ENCODE measurements at places on chromosomes 3 and 15.

GRCh38 chr3:196458063-196458462 is 25.8 kb upstream of the UBXN7 start:
- no peak for DNase-seq

- DNase-seq, result no peak
These were observed 686.2 kb downstream of the NLGN1 start for GRCh38 chr3:174083706-174084105.

DNA sequence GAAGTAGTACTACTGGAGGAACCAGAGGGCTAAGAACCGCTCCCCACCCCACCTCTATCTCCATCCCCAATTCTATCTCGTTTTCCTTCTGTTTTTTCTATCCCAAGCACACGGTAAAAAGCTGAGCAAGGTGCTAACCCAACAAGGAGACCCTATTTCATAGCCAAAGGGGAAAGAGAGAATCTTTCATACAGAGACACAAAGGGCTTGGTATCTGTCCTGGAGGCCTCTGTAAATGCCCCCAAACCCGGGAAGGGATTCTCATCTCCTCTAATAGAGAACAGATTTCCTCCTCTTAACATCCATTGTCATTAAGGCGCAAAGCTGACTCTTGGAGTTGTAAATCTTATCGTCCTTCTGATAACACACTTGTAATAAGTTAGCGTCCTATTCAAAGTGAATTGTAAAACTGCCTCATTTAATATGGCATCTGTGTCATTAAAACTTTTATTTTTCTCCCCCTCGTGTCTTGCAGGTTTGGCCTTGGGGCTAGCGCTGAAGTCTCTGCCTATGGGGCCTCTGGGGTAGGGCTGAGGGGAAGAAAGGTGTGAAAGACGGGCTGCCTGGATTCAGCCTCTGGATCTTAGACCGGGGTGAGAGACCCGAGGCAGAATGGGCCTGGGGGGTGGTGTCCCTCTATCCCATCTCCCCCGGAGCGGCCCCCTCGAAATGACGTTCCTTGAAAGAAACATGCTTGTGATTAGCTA is 12.1 kb downstream of the NR2F2 start:
- DNase-seq, result no peak

- no peak for DNase-seq
These were observed 422.0 kb downstream of the SOX2 start for GRCh38 chr3:182133752-182134151.

DNA sequence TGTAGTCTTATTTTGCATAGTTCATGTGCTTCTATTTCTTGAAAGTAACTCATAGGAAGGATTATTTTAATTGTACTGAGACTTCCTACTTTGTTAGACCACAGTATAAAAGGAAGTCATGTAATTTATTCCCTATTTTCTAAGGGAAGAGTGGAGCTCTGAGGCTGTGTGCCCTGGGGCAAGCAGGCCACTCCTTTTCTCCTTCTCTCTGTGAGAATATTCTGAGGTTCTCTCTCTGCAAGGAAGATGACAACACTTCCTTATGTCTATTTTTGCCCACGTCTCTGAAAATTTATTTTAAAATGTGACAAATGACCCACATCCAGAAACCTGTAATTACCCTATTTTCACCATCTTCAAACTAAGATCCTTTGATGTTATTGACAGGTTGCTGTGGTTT is 11.0 kb downstream of the KCTD6 start:
- DNase-seq, result no peak

GRCh38 chr3:66633402-66634381 is 132.9 kb upstream of the LRIG1 start:
- DNase-seq, result no peak

DNA sequence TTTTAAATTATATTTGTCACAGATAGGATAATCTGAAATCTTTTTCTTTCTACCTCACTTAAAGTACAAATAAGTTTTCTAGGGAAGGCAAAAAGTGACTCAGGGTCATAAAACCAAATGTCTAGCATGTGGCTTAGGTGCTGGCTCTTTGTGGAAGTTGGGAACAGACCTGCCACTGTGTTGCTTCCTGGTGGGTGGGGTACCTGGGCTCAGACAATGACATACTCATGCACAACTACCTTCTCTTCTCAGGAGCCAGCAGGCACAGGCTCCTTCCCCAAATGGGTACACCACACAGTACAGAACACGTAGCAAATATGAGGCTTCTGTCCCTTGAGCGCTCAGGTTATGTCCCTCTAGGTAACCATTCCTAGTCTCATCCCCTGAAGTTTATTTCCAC is 40.1 kb upstream of the MUC13 start:
- no peak for DNase-seq

DNA sequence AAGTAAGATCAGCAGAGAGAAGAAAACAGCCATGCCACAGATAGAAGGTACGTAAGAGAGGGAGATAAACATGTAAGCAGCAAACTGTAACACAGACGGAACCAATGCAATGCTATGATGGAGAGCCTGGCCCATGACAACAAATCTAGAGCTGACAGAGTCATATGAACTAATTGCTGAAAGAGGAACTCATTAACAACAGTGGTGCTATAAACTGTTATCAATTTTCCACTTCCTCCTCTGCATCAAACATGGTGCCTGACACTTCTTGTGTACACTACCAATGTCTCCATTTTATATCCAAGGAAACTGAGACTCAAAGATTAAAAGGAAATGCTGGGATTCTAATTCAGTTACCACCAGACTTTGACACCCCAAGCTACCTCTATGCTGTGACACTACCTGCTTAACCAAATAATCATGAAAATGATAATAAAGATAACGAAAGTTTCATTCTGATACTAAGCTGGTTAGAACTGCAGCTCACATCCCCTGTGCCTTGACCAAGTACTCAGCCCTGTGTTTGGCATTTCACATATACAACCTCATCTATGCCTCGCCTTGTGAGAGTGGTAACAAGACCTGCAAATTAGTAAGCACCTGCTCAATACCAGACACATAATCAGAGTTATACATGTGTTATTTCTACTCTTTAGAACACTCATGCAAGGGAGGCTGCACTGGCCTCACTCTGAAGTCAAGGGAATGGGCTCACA is 79.3 kb downstream of the ANO10 start:
- no peak for DNase-seq

GRCh38 chr3:142982038-142982773 is 18.7 kb upstream of the PAQR9 start:
- DNase-seq, result no peak

DNA sequence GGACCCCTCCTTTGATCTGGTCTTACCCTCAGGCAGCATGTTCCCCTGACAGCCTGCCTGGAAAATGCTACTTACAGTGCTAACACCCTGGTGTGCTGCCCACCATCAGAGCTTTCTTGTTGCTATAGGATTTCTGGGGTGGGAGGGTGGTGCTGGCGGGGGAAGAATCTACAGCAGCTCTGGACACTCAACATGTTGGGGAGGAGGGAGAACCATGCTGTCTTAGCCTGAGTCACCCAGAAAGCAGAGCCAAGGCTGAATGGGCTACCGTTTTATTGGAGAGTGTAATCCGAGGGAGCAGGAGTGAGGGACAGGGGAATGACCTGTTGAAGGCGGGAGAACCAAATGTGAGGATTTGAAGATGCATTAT is 45.6 kb downstream of the MFSD1 start:
- no peak for DNase-seq

DNA sequence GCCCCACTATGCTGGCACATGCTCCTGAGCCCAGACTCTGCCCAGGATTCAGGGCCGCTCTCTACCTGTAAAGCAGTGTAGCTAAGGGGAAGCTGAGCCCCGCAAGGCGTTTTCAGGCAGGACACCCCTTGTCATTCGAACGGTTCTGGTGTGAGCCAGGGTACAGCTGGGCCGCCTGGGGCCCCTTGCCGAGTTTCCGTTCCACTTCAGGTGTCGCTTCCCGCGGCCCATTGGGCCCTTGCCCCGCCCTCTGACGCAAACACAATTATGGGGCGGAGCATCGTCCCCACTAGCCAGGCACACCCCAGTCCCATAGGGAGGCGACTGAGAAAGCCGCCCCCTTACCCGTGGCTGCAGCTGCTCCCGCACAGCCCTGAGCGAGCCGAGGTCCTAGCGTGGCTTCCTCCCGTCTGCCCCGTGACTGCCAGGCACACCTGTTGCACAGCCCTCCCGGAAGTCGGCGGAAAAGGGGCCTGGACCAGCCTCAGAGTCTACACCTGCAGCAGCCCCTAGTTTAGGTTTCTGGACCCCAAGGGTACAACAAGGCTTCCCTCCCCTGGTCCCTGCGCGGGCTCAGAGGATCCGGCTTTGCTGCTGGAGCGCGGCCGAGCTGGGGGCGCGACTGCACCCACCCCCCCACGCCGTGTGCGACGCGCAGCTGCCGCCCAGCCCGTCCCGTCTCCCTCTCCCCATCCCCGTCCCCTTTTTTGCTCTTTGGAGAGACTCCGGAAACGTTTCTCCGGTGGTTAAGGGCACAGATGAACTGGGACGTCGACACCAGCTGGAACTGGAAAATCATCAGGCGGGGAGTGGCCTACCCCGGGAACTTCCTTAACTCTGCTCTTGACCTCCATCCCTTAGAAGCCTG is at the start of gene PLSCR2:
TSS of gene PLSCR2 (minus strand) at position 412 of the 868 bp plus-strand sequence. CDS start 9,657 bp downstream, outside the sequence.
- DNase-seq, result peak; percentile 60

DNA sequence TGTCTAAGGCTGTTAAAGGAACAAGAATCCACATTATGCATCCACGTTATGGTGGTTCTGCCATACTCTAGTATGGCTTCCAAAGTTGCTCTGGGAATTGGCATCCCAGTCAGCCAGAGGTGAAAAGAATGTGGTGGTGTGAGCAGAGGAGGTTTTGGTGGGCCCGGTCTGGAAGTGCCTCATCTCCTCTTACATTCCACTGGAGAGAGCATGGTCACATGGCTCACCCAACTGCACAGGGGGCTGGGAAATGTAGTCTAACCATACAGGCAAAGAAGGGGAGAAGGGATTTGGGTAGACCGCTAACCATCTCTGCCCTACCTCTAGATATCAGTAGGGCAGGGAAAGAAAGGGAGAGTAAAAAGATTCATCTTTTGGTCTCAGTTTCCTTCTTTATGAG is 3.2 kb upstream of the HEG1 start:
- no peak for DNase-seq

DNA sequence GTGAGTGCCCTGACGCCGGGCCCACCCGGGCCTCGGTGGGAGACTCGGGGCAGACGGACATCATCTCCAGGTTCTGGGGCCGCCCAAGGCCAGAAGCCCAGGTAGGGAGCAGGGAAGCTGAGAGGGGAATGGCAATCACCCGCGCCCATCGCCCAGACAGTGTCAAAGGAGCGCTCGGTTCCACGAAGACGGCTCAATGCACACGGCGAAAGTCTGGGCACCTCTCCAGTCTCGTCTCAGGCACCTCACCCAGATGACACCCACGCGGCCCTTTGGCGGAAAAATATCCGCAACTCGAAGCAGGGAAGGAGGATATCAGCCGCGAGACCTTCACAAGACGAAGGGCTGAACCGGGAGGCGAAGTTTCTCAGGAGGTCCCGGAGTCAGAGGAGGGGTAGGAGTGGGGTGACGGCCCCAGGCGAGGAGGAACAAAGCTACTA is 916 bp downstream of the IL17RD start:
- peak; percentile 43 for DNase-seq

DNA sequence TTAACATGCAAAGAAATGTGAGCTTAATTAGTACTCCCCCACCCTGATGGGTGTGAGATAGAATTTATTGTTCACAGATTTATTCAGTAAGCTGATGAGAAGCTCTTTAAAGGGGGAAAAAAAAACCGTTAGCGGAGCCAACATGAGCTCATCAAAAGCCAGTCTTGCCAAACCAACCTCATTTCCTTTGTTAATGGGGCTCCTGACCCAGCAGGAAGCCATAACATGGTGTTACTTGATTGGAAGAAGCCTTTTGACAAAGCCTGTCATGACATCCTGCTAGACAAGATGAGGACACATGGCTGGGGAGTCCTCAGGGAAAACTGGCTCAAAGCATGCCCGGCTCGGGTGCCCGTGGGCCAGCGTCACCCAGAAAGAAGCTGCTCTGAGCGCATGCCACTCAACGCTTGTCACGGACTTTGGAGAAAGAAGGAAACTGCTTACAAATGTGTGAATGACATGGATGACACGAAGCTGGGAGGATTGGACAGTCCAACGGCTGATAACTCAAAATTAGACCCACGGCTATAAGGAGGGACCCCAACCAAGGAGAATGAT is 64.6 kb downstream of the SLCO2A1 start:
- no peak for DNase-seq

DNA sequence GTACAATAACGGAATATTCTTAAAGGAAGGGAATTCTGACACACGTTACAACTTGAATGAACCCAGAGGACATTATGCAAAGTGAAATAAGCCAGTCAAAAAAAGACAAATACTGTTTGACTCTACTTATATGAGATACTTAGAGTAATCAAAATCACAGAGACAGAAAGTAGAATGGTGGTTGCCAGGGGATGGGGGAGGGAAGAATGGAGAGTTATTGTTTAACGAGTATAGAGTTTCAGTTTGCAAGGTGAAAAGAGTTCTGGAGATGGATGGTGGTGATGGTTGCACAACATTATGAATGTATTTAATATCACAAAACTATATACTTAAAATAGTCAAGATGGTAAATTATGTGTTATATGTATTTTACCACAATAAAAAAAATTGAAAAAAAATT is 112.9 kb upstream of the ARHGEF3 start:
- DNase-seq, result no peak

DNA sequence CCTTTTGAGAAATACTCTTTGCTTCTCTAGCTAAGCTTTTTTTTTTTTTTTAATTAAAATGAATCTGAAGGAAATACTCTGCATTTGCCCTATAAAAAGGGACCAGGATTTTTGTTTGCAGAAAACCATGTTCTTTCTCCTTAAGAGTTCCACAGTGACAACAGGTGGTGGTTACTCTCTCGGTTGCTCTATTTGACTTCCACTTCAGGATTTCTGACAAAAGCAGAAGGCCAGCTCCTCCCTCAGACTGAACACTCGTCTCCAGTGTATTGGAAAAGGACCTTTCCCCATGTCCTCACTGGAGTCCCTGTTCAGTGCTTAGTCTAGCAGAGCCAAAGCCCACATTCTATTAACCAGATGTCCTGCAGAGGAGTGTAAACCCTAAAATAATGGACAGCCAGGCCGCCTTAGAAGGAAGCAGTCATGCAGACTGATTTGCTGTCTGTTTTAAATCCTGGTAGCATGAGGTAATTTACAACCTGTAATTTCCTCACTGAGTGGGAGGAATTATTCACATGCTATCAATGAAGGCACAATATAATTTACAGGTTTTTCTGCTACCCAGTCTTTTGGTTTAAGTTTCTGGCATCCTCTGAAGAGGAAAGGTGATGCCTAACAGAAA is 599.3 kb downstream of the PYDC2 start:
- no peak for DNase-seq

- no peak for DNase-seq
These were observed 251.9 kb downstream of the NAALADL2 start for GRCh38 chr3:175111036-175111435.

- DNase-seq, result no peak
These were observed 50.9 kb upstream of the SIN3A start for GRCh38 chr15:75502360-75502759.

GRCh38 chr3:46496746-46497555 is 825 bp upstream of the RTP3 start:
- no peak for DNase-seq

DNA sequence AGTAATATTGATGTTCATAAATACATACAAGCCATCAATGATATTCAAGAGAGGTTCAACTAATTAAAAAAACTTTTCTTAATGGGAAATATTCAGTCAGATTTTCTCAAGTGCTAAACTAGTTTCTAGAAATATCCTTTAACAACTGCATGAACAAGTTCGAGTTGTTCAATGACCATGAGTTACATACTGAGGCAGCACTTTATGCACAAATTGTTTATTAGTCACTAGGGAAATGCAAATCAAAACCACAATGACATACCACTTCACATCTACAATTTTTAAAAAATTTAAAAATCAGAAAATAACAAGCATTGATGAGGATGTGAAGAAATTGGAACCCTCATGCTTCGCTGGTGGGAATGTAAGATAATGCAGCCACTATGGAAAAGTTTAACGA is 62.4 kb downstream of the RAD18 start:
- no peak for DNase-seq
